ENCODE measurements at places on chromosomes 5 and 9.
A peak's percentile ranks its signal among the peaks of the same experiment; 100 is the strongest.

DNA sequence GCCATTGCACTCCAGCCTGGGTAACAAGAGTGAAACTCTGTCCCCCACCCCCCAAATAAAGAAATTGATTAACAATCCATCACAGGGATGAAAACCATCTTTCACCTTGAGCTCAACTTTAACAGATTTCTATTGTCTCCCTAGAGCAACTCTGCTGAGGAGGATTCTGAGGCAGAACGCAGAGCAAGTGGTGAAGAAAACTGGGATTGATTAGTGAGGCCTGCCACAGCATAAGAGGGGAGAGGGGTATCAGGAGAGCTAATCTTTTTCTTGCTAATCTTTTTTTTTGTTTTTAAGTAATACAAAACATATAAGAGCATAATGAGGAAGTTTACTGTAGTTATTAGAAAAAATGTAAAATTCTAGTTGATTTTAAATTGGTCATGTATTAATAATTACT is 8.9 kb downstream of the TXNDC8 start:
- DNase-seq = no peak

DNA sequence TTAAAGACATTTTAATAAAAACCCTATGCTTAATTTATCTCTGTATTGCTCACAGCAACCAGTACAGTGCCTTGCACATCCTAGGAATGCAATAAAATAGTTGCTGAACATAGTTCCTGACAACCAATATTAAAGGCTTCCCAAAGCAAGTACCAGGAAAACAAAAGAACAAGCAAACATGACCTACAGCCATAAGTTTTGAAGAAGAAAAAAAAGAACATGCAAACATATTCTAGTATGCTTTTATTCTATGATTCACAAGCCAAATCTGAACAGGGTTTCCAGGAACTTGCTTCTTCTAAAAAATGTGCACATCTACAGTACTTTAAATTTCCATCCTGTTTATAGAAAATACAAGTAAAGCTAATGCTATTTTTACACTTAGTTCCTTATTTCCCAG is 4.5 kb downstream of the CEMIP2 start:
- DNase-seq = no peak

GRCh38 chr9:136381311-136381710 is 7.8 kb upstream of the CARD9 start:
- DNase-seq = no peak

DNA sequence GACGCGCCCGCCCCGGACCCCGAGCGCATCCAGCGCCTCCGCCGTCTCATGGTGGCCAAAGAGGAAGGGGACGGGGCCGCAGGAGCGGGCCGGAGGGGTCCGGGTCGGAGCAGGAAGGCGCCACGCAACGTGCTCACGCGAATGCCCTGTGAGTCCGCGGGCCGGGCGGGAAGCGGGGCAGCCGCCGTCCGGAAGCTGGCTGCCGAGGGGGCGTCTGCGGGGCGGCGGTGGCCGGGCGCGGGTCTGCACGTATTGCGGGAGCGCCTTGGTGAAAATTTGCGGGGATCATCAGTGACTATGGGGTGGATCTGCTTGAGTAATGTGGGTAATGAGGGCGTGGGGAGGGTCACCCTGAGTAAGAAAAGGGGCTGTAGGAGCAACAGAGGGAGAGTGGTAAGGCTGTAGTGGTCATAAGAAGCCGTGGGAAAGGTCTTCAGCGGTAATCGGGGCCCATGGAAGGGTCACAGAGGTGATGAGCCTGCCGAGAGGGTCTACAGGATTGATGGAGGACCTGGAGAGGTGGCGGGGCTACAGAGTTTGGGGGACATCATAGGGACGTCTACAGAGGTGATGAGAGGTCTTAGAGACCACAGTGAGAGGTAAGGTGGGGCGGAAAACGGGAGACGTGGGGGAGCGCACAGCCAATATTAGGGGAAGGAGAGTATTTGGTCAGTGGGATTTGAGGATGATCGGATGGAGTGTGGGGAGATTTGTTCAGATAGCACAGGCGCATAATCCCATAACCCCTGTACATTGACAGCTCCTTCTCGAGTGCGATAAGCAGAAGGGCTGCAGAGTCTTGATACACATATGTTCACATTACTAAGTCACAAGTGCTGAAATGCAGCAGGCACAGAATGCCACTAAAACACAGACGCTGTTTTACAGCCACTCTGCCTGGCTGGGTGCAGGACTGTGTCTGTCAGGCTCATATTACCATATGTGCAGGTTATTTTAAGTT is 819 bp downstream of the LSM11 start:
- no peak for DNase-seq

DNA sequence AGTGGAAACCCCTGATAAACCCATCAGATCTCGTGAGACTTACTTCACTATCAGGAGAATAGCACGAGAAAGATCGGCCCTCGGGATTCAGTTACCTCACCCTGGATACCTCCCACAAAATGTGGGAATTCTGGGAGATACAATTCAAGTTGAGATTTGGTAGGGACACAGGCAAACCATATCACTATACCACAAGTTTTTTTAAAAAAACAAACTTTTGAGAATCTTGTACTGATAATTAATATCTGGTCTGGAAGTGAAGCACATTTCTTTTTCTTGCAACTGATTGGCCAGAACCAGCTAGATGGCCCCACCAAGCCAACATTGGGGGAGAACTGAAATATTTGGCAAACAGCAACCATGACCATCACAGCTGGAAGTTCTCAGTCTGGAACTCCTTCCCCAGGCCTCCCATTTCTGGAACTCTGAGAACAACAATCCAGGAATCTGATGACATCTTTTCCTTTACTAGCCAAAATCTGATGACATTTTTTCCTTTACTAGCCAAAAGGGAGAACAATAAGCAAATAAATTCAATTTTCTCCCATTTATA is 51.8 kb upstream of the CDKN2B start:
- no peak for DNase-seq

DNA sequence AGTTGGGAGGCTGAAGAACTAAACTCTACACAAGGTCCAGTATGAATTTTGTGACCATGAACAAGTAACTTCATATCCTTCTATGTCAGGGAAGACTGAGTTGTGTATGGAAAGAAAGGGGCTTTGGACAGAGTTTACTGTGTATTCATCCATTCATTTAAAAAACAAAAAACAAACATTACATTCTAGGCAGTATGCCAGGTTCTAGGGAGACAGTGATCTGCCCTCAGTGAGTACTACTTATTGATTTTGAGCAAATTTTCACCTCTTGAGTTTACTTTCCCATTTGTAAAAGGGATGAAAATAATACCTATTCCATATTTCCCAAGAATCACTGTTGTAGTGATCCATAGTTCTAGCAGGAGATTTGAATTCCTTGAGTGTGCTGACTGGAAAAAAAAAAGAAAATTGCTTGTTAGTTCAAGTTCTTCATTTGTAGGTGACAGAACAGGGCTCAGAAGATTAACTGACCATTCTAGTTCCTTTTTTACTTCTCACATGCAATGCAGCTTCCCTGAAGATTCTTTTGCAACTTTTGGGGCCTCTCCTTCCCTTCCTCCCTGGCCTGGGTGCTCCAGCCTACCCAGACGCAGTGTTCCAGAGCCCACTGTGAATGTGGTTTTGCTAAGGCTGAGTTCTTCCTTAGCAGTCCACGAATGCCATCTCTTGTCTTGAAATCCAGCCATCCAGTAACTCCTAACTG is 2.6 kb upstream of the GAPVD1 start:
- no peak for DNase-seq

- peak; percentile 54 for DNase-seq
Measured at GRCh38 chr9:78234810-78235209, 1.1 kb upstream of the CEP78 start.

DNA sequence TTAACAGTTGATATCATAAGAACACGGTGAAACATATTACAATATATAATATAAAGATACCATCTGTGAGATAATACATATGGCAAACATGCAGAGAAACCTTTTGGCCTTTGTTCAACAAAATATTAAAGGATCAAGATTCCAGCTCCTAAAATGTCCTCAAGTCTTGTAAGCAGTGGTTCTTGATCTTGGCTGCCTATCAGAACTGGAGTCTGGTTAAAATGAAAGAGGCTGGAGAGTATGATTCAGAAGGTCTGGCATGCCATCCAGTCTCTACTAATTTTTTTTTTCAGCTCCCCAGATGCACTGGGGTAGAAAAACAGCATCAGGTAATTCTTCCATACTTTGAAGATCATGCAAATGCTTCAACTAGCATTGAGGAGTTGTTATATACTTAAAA is 83.2 kb downstream of the TNC start:
- peak; percentile 79 for DNase-seq

- no peak for DNase-seq
Measured at GRCh38 chr9:80957801-80958200, 731.5 kb downstream of the TLE1 start.

DNA sequence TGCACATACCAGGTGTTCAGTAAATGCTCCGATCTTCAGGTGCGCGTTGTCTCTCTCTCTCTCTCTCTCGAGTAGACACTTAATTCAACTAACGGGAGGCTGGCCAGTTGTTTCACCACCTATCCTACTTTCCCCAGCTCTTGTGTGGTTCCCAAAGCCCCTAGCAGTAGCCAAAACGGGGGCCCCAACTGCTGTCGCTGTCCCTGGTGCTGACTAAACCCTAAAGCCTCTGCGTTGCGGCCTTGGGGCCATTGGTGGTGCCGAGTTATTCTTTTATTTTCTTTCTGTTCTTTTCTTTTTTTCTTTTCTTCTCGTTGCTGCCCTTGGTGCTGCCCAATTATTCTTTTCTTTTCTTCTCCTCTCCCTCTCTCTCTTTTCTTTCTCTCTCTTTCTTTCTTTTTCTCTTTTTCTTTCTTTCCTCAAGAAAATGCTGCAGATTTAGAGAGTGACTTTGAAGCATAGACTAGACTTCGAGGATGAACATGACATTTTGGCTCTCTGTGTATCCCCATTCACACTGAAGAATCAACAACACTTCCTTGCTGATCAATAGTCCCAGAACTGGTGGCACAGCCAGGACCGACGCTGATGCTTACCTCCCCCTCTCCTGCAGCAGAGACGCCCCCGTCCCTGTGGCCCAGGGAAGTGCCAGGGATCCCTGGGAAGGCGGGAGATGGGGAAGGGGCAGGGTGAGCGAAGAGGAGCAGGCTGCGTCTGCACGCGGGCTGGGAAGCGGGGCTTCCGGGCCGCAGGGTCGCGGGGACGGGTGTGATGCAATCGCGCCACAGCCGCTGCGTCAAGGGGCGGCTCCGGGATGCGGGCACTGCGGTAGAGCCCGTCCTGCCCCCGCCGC is at the start of gene FBLL1:
FBLL1 (plus strand) TSS at position 785 of the 853 bp plus-strand sequence. CDS start 200 bp downstream, outside the sequence.
- DNase-seq = no peak

DNA sequence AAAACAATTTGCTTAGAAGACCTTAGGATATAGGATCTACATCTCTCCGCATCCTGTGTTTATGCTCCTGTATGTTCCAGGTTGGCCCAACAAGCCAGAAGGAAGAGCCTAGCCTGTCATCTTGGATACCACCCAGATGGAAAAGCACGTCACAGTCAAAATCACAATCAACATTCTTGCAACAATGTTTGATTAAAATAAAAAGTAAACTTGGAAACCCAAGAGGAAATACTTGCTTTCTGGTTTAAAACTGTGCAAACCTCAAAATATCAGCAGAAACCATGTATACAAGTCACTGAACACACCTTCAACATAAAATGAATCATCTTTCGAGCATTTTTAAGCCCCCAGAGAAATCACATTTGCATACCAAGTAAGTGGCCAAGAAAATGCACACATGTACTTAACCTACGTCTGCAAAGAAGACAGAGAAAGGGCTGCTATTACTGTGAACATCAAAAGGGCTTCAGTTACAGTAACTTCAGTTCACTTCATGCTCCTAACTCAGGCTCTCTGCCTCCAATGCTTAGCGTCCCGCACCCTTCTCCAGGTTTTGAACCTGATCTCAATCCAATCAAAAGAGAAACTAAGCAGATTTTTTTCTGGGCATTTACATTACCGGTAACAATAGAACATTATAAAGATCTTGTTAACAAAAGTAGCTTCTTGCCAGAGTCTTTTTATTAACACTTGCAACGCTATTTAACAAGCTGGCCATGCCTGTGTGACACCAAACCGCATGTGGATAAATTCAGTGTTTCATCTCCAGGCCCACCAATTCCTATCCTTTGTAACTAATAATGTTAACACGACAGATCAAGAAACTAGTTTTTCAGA is 1.3 kb downstream of the ENC1 start:
- no peak for DNase-seq

DNA sequence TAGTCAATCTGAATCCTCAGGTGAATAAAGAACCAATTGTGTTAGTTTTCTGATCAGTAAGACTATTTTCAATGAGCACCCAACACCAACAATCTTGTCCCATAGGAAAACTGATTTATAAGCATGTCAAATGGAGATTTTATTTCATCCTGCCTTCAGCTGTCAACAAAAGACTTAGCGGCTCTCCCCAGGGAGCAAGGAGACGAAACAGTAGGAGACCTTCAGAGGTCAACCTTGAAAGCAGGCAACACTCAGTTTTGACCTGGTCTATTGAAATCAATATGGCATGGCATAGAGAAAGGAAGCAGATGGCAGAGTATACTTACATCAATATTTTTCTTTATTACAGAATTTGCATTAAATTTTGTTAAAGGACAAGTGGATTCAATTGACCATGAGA is 34.1 kb downstream of the ZNF622 start:
- DNase-seq = no peak

- no peak for DNase-seq
Measured at GRCh38 chr5:36378551-36378950, 76.8 kb upstream of the RANBP3L start.

DNA sequence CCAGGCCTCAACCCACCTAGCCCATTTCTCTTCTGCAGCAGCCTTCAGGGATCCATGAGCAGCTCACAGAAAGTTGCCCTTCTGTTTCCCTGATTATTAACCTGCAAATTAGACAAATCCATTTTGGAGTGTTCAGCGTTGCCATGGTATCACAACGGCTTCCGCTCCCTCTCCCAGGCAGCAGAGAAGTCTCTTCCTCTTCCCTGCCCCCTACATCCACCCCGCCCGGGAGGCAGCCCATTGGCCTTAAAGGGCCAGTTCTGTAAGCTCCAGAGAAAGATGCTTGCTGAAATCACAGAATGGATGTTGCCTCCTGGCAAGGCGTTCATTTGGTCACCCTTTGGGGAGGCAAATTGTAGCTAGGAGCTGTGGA is 47.7 kb upstream of the BOD1 start:
- DNase-seq = no peak

DNA sequence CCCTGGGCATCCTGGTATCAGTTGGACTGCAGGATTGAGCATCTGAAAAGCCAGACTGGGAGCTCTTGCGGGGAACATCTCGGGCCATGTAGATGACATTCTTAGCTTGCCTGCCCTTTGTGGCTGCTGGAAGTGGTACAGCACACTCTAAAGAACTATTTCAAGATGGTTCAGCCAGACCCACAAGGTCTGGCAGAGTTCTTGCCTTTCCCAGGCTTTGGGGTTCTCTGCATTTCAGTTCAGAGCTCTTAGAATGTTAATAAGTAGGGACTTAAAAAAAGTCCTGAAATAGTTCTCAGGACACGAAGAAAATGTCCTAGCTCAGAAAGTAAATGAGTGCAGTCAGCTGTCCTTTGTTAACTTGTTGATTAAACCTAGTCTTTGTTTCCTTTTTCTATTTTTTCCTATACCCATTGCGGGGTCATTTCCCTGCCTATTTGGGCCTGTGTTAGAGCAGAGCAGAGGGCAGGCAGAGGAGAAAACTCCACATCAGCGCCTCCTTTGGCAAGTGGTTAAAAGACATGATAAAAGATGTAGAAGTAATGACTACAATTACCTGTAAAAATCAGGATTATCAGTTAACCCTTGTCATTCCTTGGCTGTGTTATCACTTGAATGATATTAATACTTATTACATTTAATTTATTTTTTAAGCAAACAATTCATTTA is 291.5 kb downstream of the ZSWIM6 start:
- no peak for DNase-seq

GRCh38 chr9:137759649-137760321 is 117.8 kb upstream of the CACNA1B start:
- no peak for DNase-seq

- DNase-seq = no peak
Measured at GRCh38 chr5:64273276-64273675, 107.6 kb downstream of the RNF180 start.
